ENCODE measurements at places on chromosomes 4 and X. TPM values are rescaled to one million over a fixed set of nuclear protein-coding genes. Genes with fewer than 3 reads are reported as not detected.

The PFKFB1 gene
- total RNA-seq: 0.73 TPM

The ARL9 gene
- not detected for total RNA-seq

The PNMA6A gene
- 0.28 TPM for total RNA-seq

The MID1 gene
- total RNA-seq: not detected

The TSC22D3 gene
- total RNA-seq: 895 TPM

The NHS gene
- not detected for total RNA-seq

The IL2 gene
- 0.45 TPM for total RNA-seq

The ZFYVE28 gene
- total RNA-seq: 104 TPM

The UGT2B10 gene
- total RNA-seq: not detected

The HTR2C gene
- total RNA-seq: not detected

The SPANXN4 gene
- total RNA-seq: not detected

The FGFBP2 gene
- total RNA-seq: 736 TPM

The KCNIP4 gene
- total RNA-seq: not detected

The KLHL34 gene
- total RNA-seq: not detected

The DMD gene
- total RNA-seq: not detected

The PCDH10 gene
- not detected for total RNA-seq

The TACR3 gene
- not detected for total RNA-seq

The MED12 gene
- 111 TPM for total RNA-seq

The SMR3B gene
- total RNA-seq: not detected

The MAGEB17 gene
- total RNA-seq: not detected

The GRIA3 gene
- not detected for total RNA-seq

The CRLF2 gene
- total RNA-seq: 1.3 TPM

The GLRA3 gene
- total RNA-seq: not detected

The PRSS12 gene
- total RNA-seq: not detected

The CPZ gene
- total RNA-seq: not detected

The UGT2B17 gene
- 0.28 TPM for total RNA-seq

The MAGEB10 gene
- not detected for total RNA-seq

The PPARGC1A gene
- total RNA-seq: not detected

The HTN1 gene
- total RNA-seq: not detected

All from natural killer cell (primary cell).